Kidney (tissue), 22 donors: ENCODE measurements at places on chromosomes 6 and 20. TPM values are rescaled to one million over a fixed set of nuclear protein-coding genes. Genes with fewer than 3 reads are reported as not detected.

- DNase-seq, result no peak
- H3K4me3 ChIP-seq, result no peak overlapping the region
- no peak overlapping the region for H3K27ac ChIP-seq
- no peaks in the 10 kb centered on the region for H3K36me3 ChIP-seq
- H3K27me3 ChIP-seq, result no peaks in the 10 kb centered on the region
- H3K4me1 ChIP-seq, result peaks cover 6% of the 10 kb centered on the region
Observed at GRCh38 chr20:60038400-60039008, 80.3 kb downstream of the CDH26 start.

GRCh38 chr20:14360416-14360815 lies 23.0 kb upstream of the FLRT3 start:
- DNase-seq, result no peak
- H3K4me3 ChIP-seq, result no peak overlapping the region
- H3K36me3 ChIP-seq, result no peaks in the 10 kb centered on the region

- H3K4me3 ChIP-seq, result no peak overlapping the region
- H3K27ac ChIP-seq, result no peak overlapping the region
- DNase-seq, result no peak
- no peaks in the 10 kb centered on the region for H3K4me1 ChIP-seq
Observed at GRCh38 chr6:125307964-125308615, 6.3 kb upstream of the HDDC2 start.

GRCh38 chr20:51560042-51560441 lies 17.5 kb upstream of the NFATC2 start:
- no peak for DNase-seq
- H3K4me1 ChIP-seq, result peaks cover 6% of the 10 kb centered on the region
- no peak overlapping the region for H3K27ac ChIP-seq

- no peak overlapping the region for H3K4me3 ChIP-seq
- no peaks in the 10 kb centered on the region for H3K27me3 ChIP-seq
- no peak for DNase-seq
Observed at GRCh38 chr6:91645811-91646210, 1058.9 kb upstream of the MAP3K7 start.

- no peaks in the 10 kb centered on the region for H3K36me3 ChIP-seq
- H3K4me1 ChIP-seq, result no peaks in the 10 kb centered on the region
- no peak overlapping the region for H3K27ac ChIP-seq
- H3K27me3 ChIP-seq, result no peaks in the 10 kb centered on the region
- DNase-seq, result peak; percentile 28
Observed at GRCh38 chr6:113873043-113873667, 16.0 kb downstream of the MARCKS start.

DNA sequence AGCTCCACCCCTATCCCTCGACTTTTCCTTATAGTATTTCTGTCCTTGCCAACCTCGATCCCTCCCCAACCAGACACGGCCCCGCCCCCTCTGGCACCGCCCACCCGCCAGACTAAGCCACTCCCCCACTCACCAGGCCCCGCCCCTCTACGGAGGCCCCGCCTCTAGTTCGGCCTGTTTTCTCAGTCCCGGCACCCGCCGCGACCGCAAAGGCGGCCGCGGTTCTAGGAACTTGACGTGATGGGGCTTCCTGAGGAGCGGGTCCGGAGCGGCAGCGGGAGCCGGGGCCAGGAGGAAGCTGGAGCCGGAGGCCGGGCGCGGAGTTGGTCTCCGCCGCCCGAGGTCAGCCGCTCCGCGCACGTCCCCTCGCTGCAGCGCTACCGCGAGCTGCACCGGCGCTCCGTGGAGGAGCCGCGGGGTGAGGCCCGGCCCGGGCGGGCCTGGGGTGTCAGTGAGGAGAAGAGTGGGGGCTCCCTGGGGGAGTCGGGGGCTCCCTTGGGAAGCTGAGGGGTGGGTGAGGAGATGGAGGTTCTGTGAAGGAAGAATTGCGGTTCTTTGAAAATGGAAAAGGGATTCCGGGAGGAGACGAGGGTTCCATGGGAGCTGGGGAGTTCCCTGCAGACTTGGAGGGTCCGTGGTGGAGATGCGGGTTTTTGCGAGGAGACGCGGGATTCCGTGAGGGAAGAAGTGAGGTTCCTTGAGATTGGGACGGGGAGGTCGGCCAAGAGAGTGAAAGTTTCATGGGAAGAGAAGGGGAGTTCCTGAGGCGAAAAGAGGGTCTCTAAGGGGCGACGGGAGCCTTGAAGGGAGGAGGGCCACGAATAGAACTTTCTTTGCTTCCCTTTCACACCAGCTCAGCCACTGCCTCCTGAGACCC lies at the start of gene ACSS2:
Gene ACSS2, plus strand, starts transcription at position 207 of the 877 bp plus-strand sequence. Its CDS starts 34 bp downstream, at position 241.
- peak within 1 kb of the TSS; percentile 93 for H3K27ac ChIP-seq
- H3K36me3 ChIP-seq, result no peaks in the 10 kb centered on the region
- peaks cover 29% of the 10 kb centered on the region for H3K4me1 ChIP-seq

DNA sequence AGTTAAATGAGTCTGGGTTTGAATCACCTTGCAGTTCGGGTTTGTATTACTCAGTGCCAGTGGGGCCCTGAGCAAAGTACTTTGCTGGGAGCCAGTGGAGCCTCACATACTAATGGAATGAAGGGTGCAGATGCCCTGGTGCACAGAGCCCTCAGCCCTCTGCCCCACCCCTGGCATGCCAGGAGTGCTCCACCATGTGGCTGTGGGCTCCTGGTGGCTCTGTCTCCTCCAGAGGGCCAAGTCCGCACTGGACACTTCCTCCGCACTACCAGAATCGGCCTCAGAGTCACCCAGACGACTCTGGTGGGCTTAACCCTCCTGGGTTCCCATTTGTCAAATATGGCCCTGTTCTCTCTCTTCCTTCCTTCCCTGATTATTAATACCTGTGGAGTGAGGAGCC lies 94.0 kb downstream of the STK35 start:
- H3K27me3 ChIP-seq, result no peaks in the 10 kb centered on the region
- no peak overlapping the region for H3K27ac ChIP-seq
- no peak for DNase-seq
- no peaks in the 10 kb centered on the region for H3K4me1 ChIP-seq
- no peak overlapping the region for H3K4me3 ChIP-seq
- H3K36me3 ChIP-seq, result no peaks in the 10 kb centered on the region

DNA sequence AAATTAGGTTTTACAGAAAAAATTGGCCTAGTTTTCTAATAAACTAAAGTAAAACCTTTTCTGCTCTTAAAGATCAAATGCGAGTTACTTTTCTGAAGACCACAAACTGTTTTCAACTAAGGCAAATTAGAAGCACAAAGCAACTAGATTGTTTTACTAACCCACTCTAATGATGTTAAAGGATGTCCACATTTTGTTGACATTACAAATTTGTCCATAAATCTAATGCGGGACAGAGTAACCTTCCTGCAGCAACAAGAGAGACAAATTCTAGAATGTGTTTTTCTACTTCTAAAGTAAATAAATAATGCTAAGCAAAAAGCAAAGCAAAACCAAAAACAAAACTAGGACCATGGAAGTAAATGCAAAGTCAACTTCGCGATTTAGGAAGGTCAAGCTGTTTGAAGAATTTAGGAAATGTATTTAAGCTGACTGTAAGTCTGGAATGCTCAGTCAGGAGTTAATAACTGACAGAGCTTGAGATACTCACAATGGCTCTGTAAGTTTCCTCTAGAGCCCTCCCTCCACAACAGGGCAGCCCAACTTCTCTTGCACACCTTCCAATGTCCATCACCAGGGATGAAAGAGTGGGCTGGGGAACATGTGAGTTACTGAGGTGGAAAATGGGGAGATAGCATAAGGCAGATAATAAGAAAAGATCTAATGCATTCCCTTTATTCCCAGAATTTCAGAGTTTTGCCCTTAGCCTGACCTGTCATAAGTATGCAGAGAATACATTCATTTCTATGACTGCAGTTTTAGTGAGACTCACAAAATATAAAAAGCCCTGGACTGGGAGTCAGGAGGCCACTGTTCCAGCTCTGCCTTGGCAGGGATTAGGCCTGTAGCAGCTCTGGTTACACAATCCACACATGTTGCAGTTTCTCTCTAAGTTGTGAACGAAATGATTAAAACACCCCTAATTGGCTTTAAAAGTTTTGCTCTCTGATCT lies 158.8 kb downstream of the FOXA2 start:
- no peaks in the 10 kb centered on the region for H3K27me3 ChIP-seq
- peaks cover 5% of the 10 kb centered on the region for H3K4me1 ChIP-seq
- H3K36me3 ChIP-seq, result no peaks in the 10 kb centered on the region
- H3K4me3 ChIP-seq, result no peak overlapping the region

DNA sequence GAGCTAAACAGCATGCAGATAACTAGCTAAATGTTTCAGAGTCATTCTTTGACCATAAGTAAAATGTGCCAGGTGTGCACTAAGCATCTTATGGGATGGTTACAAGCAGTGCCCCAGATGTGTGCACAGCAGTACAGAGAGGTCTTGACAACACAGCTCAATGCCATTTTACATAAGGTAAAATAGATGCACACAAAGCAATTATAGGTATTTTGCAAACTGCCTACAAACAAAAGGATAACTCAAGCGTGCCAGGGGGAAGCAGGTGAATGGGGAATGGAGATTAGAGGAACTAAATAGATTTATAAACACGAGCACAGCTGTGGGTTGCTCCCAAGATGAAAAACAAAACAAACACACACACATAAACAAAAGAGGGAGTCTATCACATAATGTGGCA lies 64.8 kb downstream of the SLC2A10 start:
- H3K27me3 ChIP-seq, result no peaks in the 10 kb centered on the region
- H3K27ac ChIP-seq, result no peak overlapping the region
- DNase-seq, result no peak
- H3K4me3 ChIP-seq, result no peak overlapping the region
- H3K36me3 ChIP-seq, result no peaks in the 10 kb centered on the region

DNA sequence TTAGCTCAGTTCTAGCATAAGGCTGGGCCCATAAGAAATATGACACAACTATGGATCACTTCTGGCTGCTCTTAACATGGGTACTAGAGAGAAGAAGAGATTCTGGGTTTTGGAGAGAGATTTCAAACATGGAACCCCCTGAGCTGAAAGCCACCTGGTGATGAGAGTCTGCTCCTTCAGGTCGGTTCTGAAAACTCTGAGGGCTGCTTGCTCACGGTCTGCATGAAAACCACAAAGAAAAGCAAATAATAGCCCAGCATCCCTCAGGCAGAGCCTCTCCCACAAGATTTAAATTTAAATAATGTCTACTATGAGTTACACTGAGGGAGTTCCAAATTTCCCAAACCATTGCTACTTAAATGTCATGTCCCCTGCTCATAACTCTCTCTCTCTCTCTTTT lies 301.5 kb downstream of the BMP7 start:
- no peaks in the 10 kb centered on the region for H3K4me1 ChIP-seq
- DNase-seq, result no peak
- no peaks in the 10 kb centered on the region for H3K36me3 ChIP-seq

DNA sequence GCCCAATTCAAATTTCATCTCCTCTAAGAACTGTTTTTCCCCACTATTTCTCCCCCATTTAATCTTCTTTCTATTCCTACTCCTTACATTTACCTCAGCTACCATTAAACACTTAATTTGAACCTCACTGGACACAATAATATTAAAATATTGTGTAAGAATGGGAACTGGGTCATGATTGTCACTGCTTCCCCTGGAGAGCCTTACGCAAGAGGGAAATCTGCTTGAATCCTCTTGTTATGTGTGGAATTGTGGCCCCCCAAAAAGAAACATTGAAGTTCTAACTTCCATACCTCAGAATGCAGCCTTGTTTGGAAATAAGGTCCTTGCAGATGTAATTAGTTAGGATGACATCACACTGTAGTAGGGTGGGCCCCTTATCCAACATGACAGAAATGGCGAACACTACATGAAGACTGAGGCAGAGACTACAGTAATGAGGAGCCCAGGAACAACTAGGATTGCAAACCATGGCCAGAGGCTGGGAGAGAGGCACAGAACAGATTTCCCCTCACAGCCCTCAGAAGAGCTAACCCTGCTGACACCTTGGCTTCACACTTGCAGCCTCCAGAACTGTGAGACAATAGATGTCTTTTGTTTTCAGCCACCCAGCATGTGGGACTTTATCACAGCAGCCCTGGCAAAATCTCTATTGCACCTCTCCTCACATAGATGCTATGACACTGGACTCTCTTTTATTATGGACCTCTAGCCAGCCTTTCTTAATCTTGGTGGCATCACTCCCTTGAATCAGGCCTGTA lies 29.9 kb downstream of the HIVEP2 start:
- no peaks in the 10 kb centered on the region for H3K27me3 ChIP-seq
- no peak for DNase-seq
- H3K36me3 ChIP-seq, result peaks cover 3% of the 10 kb centered on the region
- H3K4me3 ChIP-seq, result no peak overlapping the region
- no peaks in the 10 kb centered on the region for H3K4me1 ChIP-seq

GRCh38 chr6:25137916-25138232 lies 141.3 kb upstream of the CARMIL1 start:
- no peak for DNase-seq
- H3K4me1 ChIP-seq, result peaks cover 7% of the 10 kb centered on the region
- H3K36me3 ChIP-seq, result no peaks in the 10 kb centered on the region
- H3K27me3 ChIP-seq, result no peaks in the 10 kb centered on the region
- H3K27ac ChIP-seq, result peak overlapping the region; percentile 95

DNA sequence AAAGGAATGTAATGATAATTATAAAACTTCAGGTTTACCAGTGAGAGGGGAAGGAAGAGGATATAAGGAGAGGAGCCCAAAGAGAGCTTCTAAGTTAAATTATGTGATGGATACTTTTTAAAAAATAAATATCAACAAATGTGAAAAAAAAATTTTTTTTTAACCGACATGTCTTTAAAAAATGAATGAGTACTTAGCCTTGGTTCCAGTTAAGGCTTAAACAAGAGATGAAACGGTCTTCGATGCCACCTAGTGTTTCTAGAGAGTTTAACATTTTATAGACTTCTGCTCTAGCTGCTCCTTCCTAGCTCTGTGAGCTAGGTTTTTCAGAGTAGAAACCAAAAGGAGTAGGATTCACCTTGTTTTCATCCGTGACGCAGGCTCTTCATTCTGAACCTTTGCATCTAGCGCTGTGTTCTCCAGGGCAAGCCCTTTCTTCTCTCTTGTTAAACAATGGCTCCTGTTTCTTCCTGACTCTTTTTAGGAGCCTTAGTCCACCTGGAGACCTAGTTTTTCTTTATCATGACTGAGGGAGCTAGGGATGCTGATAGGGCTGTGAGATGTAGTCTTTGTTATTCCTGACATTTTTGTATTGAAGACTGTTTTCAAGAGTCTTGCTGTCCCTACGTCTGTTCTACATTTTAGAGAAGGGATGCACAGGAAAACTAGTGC lies 42.4 kb upstream of the GNRH2 start:
- no peaks in the 10 kb centered on the region for H3K4me1 ChIP-seq
- no peaks in the 10 kb centered on the region for H3K36me3 ChIP-seq
- no peak overlapping the region for H3K4me3 ChIP-seq
- no peaks in the 10 kb centered on the region for H3K27me3 ChIP-seq
- no peak overlapping the region for H3K27ac ChIP-seq
- DNase-seq, result peak; percentile 83

DNA sequence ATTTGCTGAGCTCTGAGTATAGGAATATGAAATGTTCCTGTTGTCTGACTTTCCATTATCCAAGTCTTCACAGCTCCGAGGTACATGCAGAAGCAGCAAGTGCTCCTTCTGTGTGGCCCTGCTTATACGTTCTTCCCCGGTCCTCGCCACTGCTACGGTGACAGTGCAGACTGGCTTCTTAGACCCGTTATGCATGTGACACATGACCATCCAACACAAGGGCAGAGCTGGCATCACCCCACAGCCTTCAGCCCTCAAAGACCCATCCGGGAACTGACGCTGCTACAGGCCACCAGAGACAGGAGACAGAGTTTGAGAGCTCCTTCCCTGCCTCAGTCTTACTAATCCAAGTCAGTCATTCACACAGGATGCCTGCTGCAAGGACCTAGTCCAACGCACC lies 70.4 kb downstream of the TRAM2 start:
- no peak overlapping the region for H3K27ac ChIP-seq
- no peak for DNase-seq
- H3K4me3 ChIP-seq, result no peak overlapping the region

- no peaks in the 10 kb centered on the region for H3K4me1 ChIP-seq
- no peak overlapping the region for H3K27ac ChIP-seq
- H3K4me3 ChIP-seq, result no peak overlapping the region
- peak; percentile 12 for DNase-seq
Observed at GRCh38 chr6:55666606-55667225, 87.7 kb upstream of the HMGCLL1 start.

The DLK2 gene
- not detected for polyA plus RNA-seq

The IPCEF1 gene
- polyA plus RNA-seq, result 2.7 TPM

The PLTP gene
- 790 TPM for polyA plus RNA-seq

The FABP7 gene
- not detected for polyA plus RNA-seq

The HLA-F gene
- polyA plus RNA-seq, result 52.1 TPM
